Central memory CD4-positive, alpha-beta T cell (primary cell): ENCODE measurements at places on chromosomes 3 and 15.

DNA sequence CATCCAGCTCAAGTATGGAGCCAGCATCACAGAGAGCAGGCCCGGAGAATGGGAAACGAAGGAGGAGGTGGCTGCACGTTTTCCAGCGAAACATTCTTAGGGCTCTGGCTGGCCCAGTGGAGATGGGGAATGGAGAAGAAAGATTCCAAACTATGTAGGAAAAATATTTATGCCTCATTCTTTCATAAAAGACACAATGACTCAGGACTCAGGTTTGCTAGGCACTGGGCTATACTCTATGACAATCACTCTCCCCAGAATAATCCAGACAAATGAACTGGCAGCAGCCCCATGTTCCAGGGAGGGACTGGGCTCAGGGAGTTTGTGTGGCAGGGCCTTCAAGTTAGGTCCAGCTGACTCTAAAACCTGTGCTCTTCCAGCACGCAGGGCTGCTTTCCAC, 110.8 kb upstream of the RAD18 start:
- DNase-seq = no peak

GRCh38 chr3:146598535-146598934, 6.6 kb downstream of the PLSCR5 start:
- no peak for DNase-seq

GRCh38 chr3:36743826-36744225, 20.5 kb downstream of the DCLK3 start:
- DNase-seq = no peak

DNA sequence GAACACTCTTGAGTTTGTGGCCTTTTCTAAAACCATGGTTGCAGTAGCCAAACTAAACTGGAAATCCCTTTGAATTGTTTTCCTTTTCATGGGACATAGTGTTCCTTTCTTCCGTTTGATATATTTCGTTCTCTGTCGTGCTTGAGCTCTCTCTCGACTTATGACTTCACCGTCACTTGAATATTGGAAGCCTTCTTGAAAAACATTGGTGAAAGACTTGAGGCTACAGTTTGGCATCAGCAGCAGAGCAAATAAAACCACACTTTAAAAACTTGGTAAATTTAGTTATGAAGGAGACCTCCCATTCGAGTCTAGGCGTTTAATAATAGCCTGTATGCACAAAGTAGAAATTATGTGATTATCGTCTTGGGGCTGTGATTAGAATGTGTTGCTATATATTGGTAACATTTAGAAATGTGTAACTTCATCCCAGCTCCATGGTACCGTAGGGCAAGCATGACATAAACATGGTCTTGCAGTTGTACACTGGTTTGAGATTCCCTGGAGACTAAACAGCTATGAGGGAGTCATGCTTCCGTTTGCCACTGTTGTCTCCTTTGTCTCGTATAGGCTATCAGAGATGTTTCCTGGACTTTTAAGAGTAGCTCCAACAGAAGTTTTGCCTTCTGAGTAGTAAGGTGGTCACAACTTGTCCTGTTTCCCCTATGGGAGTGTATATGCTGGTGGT, 122.3 kb downstream of the PTPRG start:
- no peak for DNase-seq

GRCh38 chr3:21914451-21914850, 163.4 kb upstream of the ZNF385D start:
- DNase-seq = no peak

- DNase-seq = no peak
These were observed 370.5 kb upstream of the WNT5A start for GRCh38 chr3:55857633-55858032.

GRCh38 chr15:69463182-69463756, 10.7 kb downstream of the RPLP1 start:
- DNase-seq = no peak

GRCh38 chr15:64426845-64427465, 33.4 kb upstream of the ZNF609 start:
- no peak for DNase-seq

GRCh38 chr3:64539451-64540196, 148.2 kb downstream of the ADAMTS9 start:
- DNase-seq = no peak

- DNase-seq = no peak
These were observed 243.5 kb upstream of the SEMA6D start for GRCh38 chr15:47473832-47474231.

DNA sequence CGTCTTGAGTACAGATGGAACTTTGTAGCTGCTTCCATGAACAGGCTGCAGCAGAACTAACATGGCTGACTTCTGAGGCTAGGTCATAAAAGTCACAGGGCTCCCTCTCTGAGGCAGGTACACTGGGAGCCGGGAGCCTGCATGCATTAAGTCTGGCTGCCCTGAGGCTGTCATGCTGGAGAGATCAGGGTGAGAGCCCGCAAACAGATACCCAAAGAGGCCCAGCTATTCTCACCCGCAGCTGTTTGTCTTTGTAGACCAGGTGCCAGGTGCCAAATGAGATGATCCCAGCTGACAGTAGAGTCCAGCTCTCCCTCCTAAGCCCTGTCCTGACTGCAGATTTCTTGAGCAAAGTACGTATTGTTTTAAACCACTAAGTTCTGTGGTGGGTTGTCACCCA, 8.6 kb upstream of the SLCO3A1 start:
- no peak for DNase-seq

GRCh38 chr15:78052001-78052401, 25.5 kb downstream of the TBC1D2B start:
- DNase-seq = no peak

- no peak for DNase-seq
These were observed 353.8 kb downstream of the ROBO1 start for GRCh38 chr3:79414035-79414434.

DNA sequence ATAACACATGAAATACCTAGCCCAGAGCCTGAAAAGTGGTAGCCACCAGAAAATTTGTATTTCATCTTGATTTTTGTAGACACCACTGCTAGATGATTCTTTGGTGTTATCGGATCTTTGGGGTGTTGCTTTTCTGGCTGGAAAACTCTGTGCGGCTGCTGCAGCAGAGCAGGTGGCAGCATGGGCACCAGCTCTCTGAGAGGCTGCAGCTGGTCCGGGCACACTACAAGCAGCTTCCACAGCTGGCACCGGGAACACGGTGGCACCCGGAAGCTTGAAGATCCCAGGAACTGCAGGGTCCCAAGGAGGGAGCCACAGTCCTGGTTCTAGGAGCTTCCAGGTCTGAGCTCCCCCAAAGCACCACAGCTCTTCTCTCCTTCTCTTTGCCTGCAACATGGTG, 211.7 kb upstream of the MLF1 start:
- DNase-seq = no peak

- no peak for DNase-seq
These were observed 10.6 kb upstream of the CPB1 start for GRCh38 chr3:148816981-148817525.

GRCh38 chr15:36507458-36507857, 72.0 kb upstream of the CDIN1 start:
- no peak for DNase-seq

DNA sequence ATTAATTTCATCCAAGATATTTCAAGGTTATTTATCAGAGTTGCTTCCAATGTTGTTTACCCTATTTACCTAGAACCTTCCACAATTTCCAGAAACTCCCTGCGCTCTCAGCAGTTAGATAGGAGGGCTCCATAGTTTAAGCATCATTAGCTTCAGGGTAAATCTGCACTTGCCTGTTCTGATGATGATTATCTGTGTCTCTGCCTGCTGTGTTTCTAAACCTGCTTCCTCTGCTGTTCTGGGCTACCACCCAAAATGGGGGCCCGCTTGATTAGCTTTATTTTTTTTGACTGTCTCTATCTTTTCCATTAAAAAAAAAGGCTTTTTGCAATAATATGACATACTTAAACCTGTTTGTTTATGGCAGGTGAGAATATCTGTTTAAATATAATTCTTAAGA, 472.4 kb downstream of the DIPK2A start:
- DNase-seq = no peak

DNA sequence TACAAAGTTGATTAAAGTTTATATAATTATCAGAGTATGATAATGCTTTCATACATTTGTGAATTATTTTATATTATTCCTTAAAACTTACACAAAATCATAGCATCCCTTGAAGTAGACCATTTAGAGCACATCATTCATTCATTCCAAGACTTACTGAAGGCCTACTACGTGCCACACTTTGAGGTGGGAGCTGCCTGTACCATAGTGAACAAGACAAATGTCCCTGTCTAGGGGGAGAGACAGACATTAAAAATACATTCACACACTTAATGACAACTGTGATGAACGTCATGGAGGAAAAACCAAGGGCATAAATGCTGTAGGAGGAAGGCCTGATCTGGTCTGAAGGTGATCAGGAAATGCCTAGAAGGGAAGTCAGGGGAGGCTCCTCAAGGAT, 12.1 kb downstream of the MCCC1 start:
- DNase-seq = no peak

GRCh38 chr15:49978121-49978520, 140.9 kb downstream of the ATP8B4 start:
- DNase-seq = no peak

GRCh38 chr3:188177721-188178120, 23.8 kb downstream of the LPP start:
- no peak for DNase-seq

DNA sequence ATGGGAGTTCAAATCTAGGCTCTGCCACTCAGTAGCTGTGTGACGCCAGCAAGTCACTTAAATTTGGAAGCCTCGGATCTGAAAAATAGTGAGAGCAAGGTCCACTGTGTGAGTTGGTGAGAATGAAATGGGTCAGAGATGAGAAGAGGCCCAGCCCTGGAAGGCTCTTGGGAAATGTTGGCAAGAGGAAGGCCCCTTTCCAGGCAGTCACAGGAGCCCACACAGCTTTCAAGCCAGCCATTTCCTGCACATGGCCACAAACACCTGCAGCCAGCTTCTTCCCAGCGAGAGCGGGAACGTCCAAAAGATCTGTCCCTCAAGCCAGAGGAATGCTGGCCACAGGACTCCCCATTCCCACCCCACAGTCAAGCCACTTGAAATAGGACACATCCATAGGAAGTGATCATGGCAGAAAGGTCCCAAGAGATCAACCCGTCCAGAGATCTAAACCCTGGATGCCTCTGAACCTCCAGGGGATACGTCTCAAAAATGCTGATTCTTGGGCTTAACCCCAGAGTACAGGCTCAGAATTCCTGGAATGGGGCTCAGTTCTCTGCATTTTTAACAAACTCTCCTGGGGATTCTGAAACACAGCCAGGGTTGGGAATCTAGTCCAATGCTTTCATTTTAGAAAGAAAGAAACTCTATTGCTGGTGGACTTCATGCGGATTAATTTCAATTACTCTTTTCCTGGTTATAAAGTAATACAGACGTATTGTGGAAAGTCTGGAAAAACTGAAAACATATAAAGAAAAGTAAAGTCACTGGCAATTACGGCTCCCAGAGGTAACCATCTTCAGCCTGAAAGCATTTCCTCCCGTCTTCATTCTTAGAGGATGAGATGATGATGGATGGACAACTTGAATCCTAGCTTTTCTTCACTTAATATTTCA, 35.9 kb downstream of the NTRK3 start:
- DNase-seq = no peak

GRCh38 chr3:186976837-186977750, 46.8 kb downstream of the ST6GAL1 start:
- DNase-seq = no peak

GRCh38 chr15:68210409-68210756, 5.3 kb upstream of the CALML4 start:
- no peak for DNase-seq
